Stimulated activated CD8-positive, alpha-beta memory T cell treated with anti-CD3 and anti-CD28 coated beads, Interleukin-15, amount 100 ng/mL, for 4 hours (primary cell): ENCODE measurements at places on chromosomes 12 and 14.

- DNase-seq, result no peak
Observed at GRCh38 chr14:88488897-88489296, 65.9 kb downstream of the PTPN21 start.

- no peak for DNase-seq
Observed at GRCh38 chr12:66676241-66676640, 2.6 kb downstream of the GRIP1 start.

DNA sequence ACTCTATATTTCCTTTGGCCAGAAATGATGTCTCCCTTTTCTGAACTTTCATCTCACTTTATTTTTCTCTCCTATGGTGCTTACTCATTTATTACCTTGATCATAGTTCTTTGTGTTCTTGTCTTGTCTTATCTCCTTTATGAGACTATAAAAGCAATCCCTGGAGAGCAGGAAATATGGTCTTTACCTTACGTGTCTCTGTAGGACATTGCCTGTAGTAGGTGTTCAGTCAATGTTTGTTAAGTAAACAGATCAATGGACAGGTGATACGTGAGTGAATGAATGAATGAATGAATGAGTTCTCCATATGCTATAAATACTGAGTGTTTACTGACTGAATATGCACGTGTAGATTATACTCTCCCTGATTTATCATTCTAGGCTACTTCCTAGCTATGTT is 193.7 kb upstream of the HMGA2 start:
- DNase-seq, result no peak

- DNase-seq, result no peak
Observed at GRCh38 chr12:73486256-73486655, 1051.4 kb upstream of the ATXN7L3B start.

DNA sequence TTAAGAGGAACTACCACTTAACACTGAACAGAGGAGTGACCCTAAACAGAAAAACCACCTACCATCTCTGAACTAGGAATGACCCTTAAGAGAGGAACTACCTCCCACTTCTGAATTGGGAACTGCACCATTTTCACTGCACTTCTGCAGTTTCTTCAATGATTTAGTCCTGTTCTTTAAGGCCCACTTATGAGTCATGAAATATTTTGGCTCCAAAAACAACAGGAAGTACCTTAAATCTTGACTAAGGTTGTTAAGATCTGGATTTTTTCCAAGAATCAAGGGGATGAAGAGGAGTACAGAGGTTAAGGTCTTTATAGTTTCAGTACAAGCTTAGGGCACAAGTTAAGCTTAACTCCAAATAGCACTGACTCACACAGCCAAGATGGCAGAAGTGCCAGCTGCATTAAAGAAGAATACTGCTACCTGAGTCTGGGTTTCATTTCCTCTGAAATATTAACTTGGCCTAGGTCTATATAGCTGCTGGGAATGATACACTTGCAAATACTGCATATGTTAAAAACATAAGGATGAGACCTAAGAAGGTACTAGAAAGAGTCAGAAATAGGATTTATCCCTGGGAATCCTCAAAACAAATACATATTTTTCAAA is 4.2 kb downstream of the NPC2 start:
- DNase-seq, result no peak
